Stimulated activated CD8-positive, alpha-beta memory T cell treated with anti-CD3 and anti-CD28 coated beads, Interleukin-15, amount 100 ng/mL, for 48 hours (primary cell): ENCODE measurements at places on chromosomes 3 and 15.
A peak's percentile ranks its signal among the peaks of the same experiment; 100 is the strongest.

GRCh38 chr3:9817436-9817835 lies 7.4 kb downstream of the TTLL3 start:
- no peak for DNase-seq

DNA sequence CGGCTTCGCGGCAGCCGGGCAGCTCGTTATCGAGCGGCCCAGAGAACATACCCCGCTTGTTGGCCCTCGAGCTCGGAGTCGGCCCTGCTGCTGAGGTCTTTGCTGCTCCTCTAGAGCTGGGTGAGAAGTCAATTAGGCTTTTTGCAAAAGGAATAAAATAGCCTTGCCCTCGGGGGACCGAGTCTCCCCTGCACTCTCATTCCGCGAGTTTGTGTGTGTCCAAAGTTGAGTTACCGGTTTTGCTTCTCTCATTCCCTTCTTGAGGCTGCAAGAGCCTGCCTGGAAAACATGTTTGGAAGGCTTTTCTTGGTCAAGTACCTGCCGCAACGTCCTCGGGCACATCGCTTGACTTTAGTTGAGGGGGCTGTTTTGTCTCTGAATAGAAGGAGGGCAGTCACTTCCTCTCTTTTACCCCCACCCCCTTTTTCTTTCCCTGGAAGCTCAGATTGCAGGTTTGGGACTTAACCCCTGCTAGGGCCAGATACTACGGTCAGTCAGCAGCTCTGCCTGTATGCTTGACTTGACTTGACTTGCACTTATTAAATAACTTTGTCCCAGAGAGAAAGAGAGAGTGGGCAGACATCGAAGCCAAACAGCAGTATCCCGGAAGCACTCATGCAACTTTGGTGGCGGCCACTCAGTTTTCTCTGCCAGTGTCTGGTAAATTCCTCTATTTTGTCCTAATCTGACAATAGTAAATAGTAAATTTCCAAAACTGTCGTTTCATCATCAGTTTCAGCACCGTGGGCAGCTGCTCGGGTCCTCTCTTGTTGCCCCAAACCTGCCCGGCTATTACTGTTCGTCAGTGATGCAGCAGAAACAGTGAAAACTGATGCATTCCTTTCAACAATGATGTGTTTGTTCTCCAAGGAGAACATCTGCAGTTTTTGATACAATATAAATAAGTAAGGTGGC lies 609 bp downstream of the RNF13 start:
- DNase-seq: no peak

GRCh38 chr15:63931556-63931955 lies 97.8 kb upstream of the HERC1 start:
- DNase-seq: no peak

- DNase-seq: no peak
Observed at GRCh38 chr3:67593761-67594234, 60.6 kb downstream of the SUCLG2 start.

GRCh38 chr3:146160964-146161662 lies at the start of gene PLOD2:
Gene PLOD2 (minus strand): TSS chr3:146161184. CDS start chr3:146160989, 195 bp downstream.
- DNase-seq: no peak

- DNase-seq: no peak
Observed at GRCh38 chr3:184952671-184953070, 140.7 kb downstream of the VPS8 start.

GRCh38 chr3:42376344-42376798 lies 34.0 kb downstream of the LYZL4 start:
- DNase-seq: peak; percentile 61

DNA sequence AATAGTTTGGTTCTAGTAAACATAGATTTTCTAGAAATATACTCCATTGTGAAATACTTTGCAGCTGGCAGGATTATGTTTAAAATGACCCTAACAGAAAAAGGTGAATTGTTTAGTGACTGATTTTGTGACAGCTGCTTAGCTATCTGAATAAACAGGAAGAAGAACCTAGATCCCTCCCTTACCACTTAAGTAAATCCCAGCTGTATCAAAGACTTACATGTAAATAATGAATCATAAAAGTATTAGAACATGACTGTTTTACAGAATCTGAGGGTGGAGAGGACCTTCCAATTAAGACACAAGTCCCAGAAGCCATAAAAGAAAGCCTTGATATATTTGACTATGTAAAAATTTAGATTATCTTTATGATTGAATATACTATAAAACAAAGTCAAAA lies 15.9 kb downstream of the SLC49A4 start:
- no peak for DNase-seq

GRCh38 chr3:55491296-55491816 lies 4.2 kb upstream of the WNT5A start:
- DNase-seq: no peak

GRCh38 chr3:99365979-99366378 lies 272.4 kb upstream of the COL8A1 start:
- no peak for DNase-seq

DNA sequence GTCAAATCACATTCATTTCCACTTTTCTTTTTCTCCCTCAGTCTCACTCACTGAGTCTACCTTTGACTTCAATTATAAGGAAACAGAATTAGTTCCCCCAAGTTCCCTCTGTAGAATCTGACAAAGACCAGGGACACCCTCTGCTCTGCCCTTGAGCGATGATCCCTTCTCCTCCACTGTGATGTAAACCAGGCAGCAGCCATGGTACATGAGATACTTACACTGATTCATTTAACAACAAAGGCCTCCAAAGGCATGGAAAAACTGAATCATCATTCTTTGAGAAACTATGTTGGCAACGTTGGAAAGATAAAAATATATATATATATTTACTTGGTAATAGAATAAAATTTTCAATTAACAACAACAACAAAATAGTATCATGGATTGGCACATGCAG lies 84.1 kb downstream of the P3H2 start:
- no peak for DNase-seq

DNA sequence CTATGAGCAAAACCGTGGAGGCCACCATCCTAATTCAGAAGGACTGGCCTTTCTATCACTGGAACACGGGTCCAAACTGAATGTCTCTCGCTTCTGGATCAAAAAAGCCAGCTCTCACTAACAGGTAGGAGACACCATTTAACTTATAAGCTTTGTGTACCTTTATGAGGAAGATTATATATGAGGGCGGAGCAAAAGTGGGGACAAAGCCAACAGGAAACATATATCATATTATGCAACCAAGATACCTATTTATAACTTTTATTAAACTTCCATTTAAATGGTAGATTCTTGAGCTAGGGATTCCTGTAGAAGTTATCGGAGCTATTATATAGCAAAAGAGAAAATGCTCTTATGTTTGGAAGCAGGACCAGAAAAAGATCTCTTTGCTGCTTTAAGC lies 78.4 kb downstream of the IGF2BP2 start:
- DNase-seq: no peak

- DNase-seq: peak; percentile 82
Observed at GRCh38 chr3:12187448-12188327, 29.0 kb upstream of the TIMP4 start.

- no peak for DNase-seq
Observed at GRCh38 chr15:88242586-88243555, 13.7 kb downstream of the NTRK3 start.

DNA sequence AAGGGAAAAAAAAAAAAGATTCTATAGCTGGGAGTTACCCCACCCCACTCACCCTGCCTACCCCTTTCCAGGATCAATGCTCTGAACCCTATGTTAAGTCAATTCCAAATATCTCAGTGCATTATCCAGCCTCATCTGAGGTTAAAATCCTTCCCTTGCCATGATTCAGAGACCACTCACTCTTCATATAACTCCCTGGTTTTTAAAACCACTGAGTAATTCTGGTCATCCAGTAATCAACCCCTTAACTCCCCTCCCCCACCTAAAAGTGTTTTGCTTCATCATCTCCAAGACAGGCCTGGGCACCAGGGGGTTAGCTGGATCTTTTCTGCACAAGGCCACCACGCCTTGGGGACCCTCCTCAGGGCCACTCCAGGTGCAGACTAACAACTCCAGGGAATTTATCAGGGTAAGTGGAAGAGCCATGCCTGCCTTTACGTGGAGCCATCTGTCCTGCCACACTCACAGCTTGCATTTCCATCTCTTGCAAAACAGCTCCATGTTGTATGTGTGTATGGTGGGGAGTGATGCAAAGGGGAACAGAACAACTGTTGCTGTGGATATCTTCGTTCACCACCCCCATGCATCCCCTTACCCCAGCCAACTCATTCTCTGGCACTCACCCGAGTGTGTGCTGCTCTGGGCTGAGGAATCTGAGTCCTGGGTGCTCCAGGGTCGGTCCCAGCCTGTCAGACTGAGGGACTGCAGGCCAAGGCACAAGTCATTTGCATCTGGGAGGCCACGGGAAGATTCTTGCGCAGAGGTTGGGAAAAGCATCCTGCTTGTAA lies 30.7 kb upstream of the RPS17 start:
- no peak for DNase-seq

DNA sequence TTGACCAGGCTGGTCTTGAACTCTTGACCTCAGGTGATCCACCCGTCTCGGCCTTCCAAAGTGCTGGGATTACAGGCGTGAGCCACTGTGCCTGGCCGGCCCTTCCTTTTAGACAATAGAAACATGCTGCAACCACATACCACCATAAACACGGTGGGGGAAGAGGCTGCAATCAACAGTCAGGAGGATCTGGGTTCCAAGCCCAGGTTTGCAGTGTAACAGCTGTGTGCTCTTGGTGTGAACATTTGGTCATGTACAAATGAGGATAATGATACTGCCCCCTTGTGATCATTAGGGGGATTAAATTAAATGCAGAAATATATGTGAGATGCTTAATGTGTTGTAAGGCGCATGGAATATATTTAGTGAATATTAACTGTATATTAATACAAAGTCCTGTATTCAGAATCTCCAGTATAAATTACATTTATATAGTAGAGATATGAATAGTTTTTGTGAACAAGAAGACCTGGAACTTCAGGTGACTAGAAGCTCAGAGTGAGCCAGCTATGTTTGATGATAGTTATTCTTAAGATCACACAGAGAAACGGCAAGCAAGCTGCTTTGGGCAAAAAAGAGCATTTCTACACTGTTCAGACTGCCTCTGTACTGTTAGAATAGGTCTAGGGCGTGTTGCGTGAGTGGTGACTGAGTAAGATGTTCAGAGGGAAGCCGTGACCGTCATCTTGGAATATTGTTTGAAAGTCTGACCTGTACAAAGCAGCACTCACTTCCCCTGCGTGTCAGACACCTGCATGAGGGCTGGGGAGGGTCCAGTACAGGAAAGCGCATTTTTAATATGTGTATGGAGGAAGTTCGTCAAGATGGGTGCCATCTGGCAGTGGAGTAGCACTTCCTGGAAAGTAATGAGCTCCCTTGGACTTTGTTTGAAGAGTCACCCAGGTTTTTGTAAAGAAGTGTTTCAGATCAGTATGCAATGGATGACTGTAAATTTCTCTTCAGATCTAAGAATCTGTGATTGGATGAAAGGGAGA lies 125.8 kb downstream of the PGPEP1L start:
- no peak for DNase-seq

DNA sequence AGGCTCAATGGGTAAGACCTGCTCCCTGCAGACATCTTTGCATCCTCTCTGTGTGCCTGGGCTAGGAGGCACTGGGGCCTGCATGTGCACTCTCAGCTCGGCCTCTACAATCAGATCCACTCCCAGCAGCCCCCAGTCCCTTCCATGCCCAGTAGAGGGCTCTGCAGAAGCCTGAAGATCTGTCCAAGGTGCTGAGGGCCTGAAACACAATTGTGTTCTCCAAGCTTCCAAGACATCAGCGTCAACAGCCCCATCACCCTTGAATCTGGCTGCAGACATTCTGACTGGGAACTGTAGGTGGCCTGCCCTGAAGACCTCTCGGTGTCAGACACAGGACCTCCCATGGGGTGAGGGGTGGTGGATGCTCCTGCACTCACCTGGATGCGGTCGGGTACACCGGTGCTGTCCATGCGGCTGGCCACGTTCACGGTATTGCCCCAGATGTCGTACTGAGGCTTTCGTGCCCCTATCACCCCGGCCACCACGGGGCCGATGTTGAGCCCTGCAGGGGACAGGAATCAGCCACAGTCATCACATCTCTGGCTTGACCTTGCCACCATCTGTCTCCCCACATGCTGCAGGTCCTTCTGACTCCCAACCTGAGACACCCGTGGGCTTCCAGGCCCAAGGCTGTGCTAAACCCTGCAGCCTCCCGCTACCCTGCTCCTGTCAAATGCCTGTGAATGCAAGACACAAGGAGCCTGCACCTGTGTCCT lies 84.7 kb downstream of the SEC22A start:
- DNase-seq: peak; percentile 8

DNA sequence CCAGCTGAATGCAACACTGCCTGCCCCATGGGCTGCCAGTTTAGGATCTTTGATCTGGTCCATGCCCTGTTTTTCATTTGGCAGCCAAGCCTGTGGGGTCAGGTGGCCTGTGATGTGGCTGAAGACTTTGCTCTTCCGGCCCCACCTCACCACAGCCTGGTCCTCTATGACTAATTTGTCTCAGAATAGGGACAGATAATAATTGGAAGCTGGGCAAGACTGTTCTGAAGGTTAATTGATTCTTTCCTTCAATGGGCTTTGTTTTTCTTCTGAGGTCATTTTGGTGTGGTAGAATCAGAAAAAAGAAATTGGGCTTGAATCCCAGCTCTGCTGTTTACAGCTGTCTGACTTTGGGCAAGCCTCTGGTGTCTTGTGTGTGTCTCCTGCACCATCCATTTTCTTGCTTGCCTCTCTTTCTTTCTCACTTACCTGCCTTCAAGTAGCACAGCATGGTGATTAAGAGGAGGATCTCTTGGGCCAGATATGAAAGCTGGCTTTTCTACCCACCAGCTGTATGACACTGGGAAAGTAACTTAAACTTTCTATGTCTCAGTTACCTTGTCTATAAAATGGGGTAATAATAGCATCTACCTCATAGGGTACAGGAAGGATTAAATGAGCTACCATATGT lies 24.2 kb downstream of the ABHD2 start:
- no peak for DNase-seq

- no peak for DNase-seq
Observed at GRCh38 chr3:63128380-63128779, 149.7 kb upstream of the SYNPR start.
